ENCODE measurements at places on chromosomes 12 and 14.

DNA sequence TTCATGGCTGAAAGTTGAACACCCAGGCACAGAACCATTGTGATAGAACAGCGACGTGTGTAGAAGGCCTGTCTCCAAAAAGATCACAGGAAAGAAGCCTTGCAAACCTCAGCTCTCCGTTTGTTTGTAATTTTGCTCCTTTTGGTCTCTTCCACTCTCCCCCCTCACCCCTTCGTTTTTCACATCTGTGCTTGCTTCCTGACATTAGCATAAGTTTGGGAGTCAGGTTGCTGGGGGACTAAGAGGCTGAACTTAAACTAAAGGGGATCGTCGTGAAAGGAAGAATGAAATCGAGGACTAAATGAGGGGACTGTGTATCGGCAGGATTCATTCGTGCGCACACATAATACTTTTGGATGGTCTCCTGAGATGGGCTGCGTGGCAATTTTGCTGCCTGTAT, 200.6 kb downstream of the BCAT1 start:
- DNase-seq = no peak

DNA sequence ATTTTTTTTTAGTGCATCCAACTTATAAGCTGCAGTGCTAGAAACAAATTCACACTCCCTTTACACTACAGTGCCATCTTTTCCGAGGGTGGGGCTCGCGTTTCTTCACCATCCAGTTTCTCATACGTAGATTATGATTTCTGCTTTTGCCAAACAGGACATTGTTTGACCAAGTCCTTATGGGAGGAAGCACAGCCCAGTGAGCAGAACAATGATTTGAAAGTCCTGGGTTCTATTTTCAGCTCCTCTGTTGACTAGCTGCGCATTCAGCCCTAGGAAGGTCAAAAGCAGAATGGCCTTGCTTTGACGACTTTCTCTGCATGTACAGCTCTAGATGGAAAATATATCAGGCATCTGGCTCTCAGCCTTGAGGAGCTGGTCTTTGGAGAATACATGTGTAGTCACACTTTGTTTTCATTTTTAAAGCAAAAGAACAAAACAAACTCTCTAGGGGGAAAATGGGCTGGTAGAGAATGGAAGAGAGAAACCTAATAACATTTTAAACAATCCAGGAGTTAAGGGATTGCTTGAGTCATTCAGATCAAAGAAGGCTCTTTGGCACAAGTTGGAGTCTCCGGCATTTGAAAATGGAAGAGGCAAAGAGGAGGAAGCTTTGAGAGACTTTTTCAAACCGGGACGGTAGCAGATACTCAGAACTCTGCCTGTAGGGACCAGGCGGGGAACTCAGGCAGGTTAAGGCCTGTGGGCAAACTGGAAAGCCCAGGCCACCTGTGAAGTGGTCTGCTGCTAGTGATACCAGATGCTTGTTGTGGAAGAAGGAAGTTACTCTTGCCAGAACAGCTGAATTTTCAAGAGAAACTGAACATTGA, 257.3 kb upstream of the PLEKHG7 start:
- no peak for DNase-seq

DNA sequence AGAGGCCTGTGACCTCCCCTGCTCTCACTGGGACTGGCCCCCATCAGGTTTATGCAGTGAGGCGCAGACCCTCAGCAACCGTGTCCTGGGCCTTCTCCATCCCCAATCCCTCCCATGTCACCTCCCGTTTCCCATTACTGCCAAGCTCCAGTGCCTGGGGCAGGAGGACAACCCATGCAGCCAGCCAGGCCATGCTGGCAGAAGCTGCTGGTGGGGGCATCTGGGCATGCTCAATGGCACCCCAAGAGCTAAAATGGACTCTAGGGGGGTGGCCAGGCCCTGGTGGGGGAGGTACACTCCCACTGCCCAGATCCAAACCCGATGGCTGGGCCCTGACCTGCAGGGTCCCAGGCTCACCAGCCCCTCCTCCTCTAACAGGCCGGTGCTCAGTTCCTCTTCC, 20.5 kb upstream of the GPR132 start:
- no peak for DNase-seq

DNA sequence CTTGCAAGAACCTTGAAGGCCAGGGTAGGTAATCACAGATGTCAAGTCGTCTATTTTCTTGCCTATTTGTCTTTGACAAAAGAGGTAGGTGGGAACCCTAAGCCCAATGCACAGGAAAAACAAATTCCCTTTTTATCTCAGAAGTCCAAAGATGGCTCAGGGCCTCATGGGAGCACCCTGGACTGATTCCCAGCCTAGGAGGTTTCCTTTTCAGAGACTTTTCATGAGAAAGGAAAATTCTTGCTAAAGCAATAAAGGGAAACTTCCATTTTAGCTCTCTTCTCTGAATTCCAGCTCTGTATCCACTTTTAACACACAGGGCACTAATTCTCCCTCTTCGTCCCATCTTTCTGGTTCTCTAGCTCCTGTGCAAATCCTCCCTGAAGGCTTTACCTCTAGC, 1.2 kb downstream of the ZNF641 start:
- no peak for DNase-seq

DNA sequence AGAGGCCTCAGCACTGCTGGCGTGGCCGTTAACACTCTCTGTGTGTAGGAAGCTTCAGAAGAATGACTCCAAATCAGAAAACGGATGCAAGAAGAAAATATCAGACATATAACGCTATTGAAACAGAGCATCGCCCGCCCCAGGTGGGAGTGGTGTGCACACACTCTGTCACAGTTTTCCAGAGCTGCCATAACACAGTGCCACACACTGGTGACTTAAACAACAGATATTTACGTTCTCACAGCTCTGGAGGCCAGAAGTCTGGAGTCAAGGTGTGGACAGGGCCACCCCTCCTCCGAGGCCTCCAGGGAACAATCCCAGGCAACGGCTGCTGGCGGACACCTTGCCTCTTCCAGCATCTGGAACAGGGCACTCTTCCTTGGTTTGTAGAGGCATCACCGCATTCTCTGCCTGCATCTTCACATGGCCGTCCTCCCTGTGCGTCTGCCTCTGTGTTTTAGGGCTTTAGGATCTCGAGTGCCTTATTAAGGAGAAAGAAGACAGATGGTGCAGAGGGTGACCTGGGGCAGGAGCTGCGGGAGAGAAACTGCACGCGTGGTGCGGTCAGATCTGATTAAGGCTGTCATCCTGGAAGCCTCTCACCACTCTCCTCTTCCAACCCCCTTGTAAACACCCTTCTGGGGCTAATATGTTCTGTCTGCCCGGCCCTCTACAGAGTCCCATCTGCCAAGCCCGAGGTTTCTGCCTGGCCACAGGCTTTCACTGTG, 141.0 kb downstream of the SLC15A4 start:
- DNase-seq = no peak

- DNase-seq = no peak
Observed at GRCh38 chr12:94098466-94098865, 49.9 kb upstream of the PLXNC1 start.

GRCh38 chr12:120077260-120077659, 39.3 kb downstream of the RAB35 start:
- no peak for DNase-seq

GRCh38 chr12:132258543-132258942, 70.8 kb downstream of the GALNT9 start:
- no peak for DNase-seq

- no peak for DNase-seq
Observed at GRCh38 chr12:89448951-89449371, 75.6 kb downstream of the GALNT4 start.

DNA sequence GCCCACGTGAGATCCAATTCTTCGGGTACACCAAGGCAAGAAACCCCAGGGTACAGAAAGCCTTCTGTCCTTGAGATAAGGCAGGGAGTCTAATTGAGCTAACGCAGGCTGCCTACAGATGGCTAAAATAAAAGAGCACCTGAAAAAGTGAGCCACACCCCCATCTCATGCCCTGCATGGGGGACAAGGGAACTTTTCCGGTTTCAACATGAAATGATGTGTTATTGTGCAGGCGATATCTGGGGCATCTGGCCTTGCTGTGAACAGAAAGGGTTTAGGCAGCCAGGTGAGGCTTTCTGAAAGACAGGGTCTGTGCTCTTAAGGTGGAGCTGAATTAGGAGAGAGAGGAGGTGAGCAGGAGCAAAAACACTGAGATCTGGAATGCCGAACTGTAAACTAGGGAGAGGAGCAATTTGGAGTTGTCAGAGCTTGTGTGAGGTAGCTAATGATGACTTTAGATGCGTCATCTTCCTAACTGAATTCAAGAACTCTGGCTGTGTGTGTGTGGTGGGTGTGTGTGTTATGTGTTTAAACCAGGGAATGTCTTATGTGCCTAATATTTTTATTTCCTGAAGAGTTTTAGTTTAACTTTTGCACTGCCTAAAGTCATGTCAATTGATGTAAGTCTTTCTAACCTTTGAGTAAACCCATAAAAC, 20.1 kb upstream of the LDHB start:
- DNase-seq = no peak

GRCh38 chr14:104341532-104342434, 203.4 kb downstream of the KIF26A start:
- DNase-seq = no peak

GRCh38 chr12:128513331-128513730, 246.4 kb downstream of the TMEM132C start:
- DNase-seq = no peak

GRCh38 chr12:6088921-6089747, 35.3 kb downstream of the VWF start:
- DNase-seq = no peak
